Right atrium auricular region (tissue), 2 donors: ENCODE measurements at places on chromosomes 7 and 10. TPM values are rescaled to one million over a fixed set of nuclear protein-coding genes. Genes with fewer than 3 reads are reported as not detected.

DNA sequence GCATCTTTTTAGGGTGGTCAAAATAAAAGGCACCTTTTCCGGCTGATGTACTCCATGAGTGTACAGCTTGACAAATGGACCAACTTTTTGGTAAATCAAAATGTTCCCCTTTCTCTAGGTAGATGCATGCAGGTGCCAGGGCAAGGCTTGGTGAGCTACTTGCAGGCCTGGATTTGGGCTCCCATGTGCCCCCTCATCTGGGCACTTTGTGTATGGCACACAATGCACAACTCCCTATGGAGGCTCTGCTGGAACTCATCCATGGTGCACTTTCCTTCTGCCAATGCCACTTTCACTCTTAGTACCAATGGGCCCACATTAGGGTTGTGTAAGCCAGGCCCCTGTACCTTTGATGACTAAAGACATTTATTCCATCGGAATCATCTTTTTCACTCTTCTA is 300.8 kb downstream of the SDHAF3 start:
- DNase-seq, result no peak

GRCh38 chr7:138388673-138389491 is 71.2 kb upstream of the TRIM24 start:
- no peak for DNase-seq

DNA sequence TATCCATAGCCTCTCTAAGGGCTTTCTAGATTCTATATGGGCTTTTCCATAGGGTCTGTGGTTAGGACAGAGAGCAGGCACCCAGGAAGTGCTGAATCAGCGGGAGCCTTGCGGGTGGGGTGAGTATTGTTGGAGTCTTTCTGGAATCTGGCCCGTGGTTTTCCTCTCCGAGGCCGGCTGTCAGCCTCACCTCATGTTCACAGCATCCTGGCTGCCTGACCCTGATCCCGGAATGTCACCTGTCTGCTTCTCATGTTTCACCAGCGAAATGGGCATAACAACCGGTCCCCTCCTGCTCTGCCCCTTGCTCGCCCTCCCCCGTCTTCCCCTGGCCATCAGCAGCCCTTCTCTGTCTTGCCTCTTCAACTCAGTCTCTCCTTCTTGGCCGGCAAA is 36.5 kb downstream of the DDIT4 start:
- no peak for DNase-seq

Gene SYPL1
- 68.5 TPM for total RNA-seq
